ENCODE measurements at places on chromosomes 12 and 14.

GRCh38 chr14:66619952-66620351 lies 112.0 kb downstream of the GPHN start:
- DNase-seq, result no peak

DNA sequence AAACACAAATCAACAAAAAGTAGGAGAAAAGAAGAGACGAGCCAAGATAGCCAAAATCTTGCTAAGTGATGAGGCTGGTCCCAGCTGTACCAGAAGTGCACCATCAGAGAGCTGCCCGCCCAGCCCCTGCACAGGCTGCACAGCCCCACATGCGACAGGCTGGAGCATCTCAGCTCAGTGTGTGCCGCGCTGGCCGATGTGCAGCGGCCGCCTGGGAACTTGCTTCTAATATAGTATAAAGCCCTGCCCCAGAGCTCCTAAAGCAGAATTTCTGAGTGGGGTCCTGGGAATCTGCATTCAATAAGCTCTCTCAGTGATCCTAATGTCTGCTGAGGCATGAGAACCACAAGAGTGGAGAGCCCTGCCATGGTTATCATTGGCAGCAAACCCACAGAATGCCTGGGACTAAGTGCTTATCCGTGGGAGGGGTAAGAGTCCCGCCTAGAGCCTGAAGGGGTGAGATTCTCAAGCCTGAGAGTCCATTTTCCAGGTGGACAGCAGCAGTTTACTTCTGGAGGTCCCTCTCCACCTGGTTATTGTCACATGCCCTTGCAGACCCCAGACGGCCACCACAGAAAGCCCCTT lies 171.6 kb downstream of the DPF3 start:
- no peak for DNase-seq

- DNase-seq, result no peak
These were observed 13.1 kb downstream of the CBLN3 start for GRCh38 chr14:24416254-24416931.

- DNase-seq, result no peak
These were observed 19.5 kb upstream of the MORN3 start for GRCh38 chr12:121688966-121689365.

- no peak for DNase-seq
These were observed at the start of gene SERPINA3 for GRCh38 chr14:94612174-94612573. TSS of gene SERPINA3 (plus strand) at chr14:94612391. CDS start at chr14:94614442, 2,051 bp downstream.

GRCh38 chr12:47731723-47732122 lies 6.4 kb upstream of the ENDOU start:
- DNase-seq, result no peak

DNA sequence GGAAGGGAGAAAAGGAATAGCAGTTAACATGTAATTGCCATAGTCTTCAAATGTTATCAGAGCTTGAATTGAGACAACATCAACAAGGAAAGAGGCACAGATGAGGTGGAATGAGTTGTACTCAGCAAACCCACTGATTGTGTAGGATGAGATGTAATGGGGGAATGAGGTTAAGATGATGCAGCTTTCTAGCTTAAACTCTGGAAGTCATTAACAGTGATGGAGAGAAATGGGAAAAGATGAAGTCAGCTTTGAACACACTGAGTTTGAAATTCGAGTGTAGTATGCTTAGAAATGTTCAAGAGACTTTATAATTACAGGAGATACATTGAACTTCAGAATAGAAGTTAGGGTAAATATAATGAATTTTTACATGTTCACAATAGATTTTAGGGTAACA lies 106.9 kb downstream of the PRKD1 start:
- DNase-seq, result no peak

DNA sequence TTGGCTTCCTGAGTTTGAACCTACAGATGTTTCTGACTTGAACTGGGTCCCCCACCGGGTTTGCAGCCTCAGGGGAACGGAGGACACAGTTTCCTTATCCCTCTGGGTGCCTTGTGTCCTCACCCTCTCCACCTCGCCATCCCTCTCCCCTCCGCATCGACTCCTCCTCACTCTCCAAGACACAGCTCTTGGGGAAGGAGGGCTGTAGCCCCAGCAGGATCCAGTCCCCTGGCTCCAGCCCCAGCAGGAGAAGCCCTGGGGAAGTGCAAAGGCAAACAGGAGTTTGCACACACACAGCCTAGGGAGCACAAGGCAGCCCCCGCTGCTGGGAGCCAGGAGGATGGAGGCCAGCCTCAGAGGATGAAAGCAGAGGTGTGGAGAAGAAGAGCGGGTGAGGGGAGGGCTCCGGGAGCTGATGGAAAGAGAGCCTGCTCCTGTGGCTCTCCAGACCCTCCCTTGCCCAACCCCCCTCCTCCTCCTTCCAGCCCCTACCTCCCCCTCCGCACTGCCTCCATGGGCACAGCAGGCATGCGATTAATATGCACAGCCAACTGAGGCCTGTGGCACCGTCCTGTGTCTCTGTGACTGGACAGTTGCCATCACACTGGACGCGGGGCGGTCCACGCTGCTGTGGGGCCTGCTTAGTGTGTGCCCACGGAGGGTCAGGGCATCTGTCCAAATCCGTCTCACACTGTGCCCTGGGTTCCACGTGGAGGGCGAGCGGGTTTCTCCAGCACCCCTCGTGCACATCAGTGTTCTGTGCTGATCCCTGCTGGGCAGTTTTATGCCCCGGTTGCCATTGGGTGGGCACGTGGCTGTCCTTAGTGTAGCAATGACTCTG lies 193.7 kb upstream of the DIO3 start:
- no peak for DNase-seq

- peak; percentile 21 for DNase-seq
These were observed 369.7 kb downstream of the ALG10 start for GRCh38 chr12:34391771-34392581.

DNA sequence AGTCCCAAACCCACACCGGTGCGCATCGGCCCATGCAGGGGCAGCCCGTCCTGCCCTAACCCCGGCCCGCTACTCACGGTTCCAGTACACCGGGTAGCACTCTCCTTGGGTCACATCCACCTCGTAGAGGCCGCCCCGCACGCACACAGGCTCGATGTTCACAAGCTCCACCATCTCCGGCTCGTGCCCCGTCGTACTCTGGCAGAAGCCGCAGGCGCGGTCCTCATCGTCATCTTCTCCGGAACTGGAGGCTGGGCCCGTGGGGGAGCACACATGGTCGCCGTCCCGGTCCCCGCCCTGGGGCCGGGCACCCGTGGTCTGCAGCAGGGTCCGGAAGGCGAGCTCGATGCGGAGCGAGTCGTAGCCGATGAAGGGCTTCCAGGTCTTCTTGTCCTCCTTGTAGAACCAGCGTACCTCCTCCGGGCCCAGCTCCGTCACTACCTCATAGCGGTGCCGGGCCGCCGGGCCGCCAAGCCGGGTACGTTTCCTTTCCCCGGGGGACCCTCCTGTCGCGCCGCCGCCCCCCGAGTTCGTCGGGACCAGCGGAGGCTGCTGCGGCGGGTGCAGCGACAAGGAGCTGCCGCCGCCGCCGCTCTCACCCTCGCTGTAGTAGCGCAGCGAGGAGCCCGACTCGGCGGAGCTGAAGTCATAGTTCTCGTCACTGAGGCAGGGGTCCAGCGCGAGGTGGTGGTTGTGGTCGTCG lies 788 bp downstream of the DDHD1 start:
- DNase-seq, result peak; percentile 62

DNA sequence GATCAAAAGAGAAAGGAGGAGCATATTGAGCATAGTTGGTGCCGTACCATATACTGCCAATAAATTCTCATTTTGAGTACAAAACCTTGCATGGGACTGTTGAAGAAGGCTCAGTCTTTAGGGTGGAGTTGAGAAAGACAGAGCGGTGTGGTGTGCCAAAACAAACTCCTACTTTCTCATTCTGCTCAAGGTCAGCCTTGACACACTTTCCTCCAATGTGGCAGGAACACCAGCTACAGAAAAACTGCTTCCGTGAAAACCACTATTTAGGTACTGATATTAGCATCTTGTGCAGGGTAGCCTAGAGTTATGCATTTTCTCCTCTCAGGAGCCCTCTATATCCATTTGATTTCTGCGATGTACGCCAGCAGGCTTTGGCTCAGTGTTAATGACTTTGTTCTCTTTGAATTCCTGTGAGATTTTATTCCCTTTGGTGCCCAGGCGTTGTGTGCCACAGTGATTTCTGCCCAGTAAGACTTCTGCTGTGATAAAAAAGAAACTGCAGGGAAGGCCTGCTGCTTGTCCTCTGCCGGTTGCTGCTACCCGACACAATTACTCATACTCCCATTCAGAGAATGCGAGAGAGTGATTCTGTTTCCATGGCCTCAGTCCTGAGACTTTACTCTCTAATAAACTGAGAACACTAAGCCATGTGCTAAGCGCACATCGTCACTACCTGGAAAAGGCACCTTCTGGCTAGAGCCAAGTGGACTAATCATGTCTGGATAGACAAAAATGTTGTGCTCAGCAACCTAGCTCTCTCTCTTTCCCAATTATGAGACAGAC lies 88.3 kb upstream of the MDM1 start:
- DNase-seq, result no peak

- DNase-seq, result no peak
These were observed 12.8 kb upstream of the RILPL1 start for GRCh38 chr12:123546281-123546680.

DNA sequence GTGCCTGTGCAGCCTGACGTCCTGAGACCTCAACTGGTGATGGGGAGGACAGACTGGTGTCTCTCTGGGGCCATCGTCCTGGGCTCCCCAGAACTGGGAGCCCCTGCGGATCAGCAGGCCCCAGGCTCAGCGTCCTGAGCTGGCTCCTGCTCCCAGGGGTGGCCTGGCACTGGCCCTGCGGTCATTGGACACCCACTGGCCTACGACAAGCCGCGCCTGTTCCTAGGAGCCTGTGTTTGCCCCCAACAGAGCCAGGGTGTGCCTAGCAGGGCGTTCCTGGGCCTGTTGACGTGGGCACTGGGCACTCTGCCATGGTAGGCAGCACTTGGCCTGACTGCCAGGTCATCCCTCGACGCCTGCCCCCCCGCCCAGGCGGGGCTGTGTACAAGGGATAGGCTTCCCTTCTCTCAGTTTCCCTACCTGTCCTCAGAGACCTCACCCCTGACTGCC lies 8.4 kb downstream of the ADSS1 start:
- DNase-seq, result no peak

GRCh38 chr14:29759521-29760340 lies 167.9 kb downstream of the PRKD1 start:
- no peak for DNase-seq

- DNase-seq, result no peak
These were observed 16.4 kb downstream of the MANSC1 start for GRCh38 chr12:12333407-12334366.

DNA sequence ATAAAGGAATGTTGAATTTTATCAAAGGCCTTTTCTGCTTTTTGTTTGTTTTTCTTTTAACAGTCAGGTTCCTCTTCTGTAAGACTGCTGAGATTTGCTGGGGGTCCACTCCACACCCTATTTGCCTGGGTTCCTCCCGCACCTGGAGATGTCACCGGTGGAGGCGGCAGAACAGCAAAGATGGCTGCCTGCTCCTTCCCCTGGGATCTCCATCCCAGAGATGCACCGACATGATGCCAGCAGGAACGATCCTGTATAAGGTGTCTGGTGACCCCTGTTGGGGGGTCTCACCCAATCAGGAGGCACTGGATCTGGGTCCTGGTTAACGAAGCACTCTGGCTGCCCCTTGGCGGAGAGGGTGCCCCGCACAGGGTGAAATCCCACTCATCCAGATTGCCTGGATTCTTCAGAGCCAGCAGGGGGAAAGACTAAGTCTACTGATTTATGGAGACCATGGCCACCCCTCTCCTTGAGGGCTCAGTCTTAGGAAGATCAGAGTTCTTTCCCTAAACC lies 244.0 kb upstream of the MDGA2 start:
- no peak for DNase-seq

- no peak for DNase-seq
These were observed 154.9 kb downstream of the PELI2 start for GRCh38 chr14:56273155-56273554.

GRCh38 chr14:34665785-34666435 lies 36.0 kb upstream of the SNX6 start:
- peak; percentile 25 for DNase-seq

DNA sequence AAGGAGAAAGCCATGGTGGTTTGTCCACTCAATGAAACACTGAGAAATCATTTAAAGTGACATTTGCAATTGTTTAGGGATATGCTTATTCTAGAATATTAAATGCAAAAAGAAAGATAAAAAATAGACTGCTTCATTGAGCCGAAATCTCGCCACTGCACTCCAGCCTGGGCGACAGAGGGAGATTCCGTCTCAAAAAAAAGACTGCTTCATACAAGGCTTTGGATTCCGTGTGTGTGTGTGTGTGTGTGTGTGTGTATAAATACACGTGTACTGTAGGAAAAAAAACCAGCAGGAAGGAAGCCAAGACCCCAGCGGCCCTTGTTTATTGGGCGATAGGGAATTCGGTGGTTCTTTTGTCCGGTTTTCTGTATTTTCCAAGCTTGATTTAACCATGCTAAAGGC lies 3.2 kb upstream of the ZNF839 start:
- peak; percentile 36 for DNase-seq

DNA sequence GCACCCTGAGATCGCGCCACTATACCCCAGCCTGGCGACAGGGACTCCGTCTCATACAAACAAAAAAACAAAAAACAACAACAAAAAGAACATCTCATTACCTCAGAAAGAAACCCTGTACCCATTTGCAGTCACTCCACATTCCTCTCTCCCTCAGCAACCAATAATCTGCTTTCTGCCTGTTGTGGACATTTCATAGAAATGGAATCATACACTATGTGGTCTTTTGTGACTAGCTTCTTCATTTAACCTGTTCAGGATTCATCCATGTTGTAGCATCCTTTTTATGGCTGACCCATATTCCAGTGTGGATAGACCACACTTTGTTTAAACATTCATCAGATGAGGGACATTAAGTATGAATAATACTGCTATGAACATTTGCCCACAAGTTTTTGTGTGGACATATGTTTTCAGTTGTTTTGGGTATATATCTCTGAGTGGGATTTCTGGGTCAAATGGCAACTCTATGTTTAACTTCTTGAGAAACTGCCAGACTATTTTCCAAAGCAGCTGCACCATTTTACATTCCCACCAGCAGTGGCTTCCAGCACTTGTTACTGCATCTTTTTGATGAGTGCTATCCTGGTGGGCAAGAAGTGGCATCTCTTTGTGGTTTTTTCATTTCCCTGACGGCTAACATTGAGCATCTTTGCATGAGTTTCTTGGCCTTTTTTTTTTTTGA lies 5.9 kb upstream of the RCOR1 start:
- no peak for DNase-seq

- no peak for DNase-seq
These were observed 81.0 kb upstream of the CCDC196 start for GRCh38 chr14:66405158-66405557.

DNA sequence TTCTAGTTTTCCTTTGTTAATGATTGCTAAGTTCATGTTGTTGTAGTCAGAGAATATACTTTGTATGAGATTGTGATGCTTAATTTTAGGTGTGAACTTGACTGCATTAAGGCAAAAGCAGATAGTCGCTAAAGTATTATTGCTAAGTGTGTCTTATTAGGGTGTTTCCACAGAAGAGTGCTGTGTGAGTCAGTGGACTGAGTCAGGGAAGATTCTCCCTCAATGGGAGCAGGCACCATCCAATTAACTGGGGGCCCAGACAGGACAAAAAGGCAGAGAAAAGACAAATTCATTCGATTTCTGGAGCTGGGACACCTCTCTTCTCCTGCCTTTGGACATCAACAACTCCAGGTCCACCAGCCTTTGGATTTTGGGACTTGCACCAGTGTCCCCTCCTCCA lies 48.5 kb downstream of the BAZ1A start:
- no peak for DNase-seq

GRCh38 chr14:98223106-98223505 lies 1048.9 kb downstream of the BCL11B start:
- no peak for DNase-seq

Measured in mesothelial cell of epicardium (in vitro differentiated cells).